ENCODE measurements at places on chromosomes 2 and 18.

DNA sequence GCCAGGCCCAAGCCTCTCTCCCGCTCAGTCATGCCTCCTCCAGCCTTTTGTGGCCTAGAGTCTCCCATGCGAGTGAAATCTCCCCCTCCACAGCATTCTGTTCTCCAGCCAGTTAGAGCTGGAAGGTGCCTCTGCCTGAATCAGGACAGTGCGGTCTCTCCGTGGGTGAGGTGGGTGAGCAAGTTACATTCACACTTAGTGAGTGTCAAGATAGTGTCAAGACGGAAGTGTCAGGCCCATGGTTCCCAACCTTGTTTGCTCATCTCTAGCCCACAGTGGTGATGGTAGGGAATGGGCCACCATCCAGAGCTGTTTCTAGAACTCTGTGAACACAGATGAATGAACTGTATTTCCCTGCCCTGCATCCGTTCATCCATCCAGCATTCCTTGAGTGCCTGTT, 59.5 kb downstream of the LPIN1 start:
- DNase-seq, result no peak

GRCh38 chr2:174594456-174594855, 3.1 kb downstream of the WIPF1 start:
- DNase-seq, result no peak

GRCh38 chr2:114472246-114472645, 29.8 kb downstream of the DPP10 start:
- DNase-seq, result no peak

GRCh38 chr2:149597668-149598326, 10.2 kb upstream of the MMADHC start:
- DNase-seq, result peak; percentile 66

- no peak for DNase-seq
These were observed 773.9 kb upstream of the LRATD1 start for GRCh38 chr2:13858626-13859025.

GRCh38 chr2:71226096-71226964, 573 bp downstream of the PAIP2B start:
- DNase-seq, result no peak

- no peak for DNase-seq
These were observed 18.2 kb downstream of the SCN3A start for GRCh38 chr2:165185633-165186032.

GRCh38 chr2:53933329-53933728, 37.5 kb downstream of the PSME4 start:
- DNase-seq, result no peak

DNA sequence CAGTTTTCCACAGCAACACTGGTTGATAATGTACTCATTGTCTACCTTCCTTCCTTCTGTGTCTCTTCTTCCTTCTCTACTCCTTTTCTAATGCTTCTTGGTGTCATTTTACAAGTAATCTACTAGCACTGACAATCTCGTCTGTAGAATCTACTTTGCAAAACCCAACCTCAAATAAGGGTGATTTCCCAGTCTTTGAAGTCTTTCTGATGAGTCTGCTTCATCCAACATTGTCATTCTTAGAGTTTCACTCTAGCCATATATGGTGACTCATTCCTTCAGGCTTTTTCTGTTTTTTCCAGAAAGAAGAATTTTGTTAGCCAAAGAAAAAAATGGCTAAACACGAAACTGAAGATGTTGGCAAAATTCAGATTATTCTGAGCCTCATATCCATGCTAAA, 288.7 kb downstream of the MBD2 start:
- no peak for DNase-seq

- no peak for DNase-seq
These were observed 120.9 kb upstream of the SPATS2L start for GRCh38 chr2:200185628-200186000.

- no peak for DNase-seq
These were observed 20.2 kb upstream of the GTF2A1L start for GRCh38 chr2:48597492-48597891.

- no peak for DNase-seq
These were observed 23.3 kb upstream of the CREB1 start for GRCh38 chr2:207506426-207506825.

- no peak for DNase-seq
These were observed 144.2 kb upstream of the LRRTM4 start for GRCh38 chr2:77666251-77666980.

DNA sequence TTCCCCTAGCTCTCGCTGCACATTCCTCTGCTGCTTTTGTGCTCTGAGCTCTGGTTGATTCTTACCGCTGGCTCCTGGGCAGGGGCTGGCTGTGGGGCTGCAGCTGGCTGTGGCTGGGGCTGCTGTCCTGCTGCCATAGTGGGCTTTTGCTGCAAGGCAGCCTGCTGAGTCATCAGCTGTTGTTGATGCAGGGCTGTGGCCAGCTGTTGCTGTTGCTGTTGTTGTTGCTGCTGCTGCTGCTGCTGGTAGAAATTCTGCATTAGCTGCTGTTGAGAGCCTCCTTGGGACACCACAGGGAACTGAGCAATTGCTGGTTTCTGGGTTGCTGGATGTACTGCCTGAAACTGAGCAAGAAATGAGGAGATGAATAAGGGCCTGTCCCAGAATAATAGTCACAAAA, 77.2 kb upstream of the NFU1 start:
- DNase-seq, result no peak
